ENCODE measurements at places on chromosomes 2 and 18. TPM values are rescaled to one million over a fixed set of nuclear protein-coding genes. Genes with fewer than 3 reads are reported as not detected.
A peak's percentile ranks its signal among the peaks of the same experiment; 100 is the strongest.

Gene CABYR
- total RNA-seq: not detected

DNA sequence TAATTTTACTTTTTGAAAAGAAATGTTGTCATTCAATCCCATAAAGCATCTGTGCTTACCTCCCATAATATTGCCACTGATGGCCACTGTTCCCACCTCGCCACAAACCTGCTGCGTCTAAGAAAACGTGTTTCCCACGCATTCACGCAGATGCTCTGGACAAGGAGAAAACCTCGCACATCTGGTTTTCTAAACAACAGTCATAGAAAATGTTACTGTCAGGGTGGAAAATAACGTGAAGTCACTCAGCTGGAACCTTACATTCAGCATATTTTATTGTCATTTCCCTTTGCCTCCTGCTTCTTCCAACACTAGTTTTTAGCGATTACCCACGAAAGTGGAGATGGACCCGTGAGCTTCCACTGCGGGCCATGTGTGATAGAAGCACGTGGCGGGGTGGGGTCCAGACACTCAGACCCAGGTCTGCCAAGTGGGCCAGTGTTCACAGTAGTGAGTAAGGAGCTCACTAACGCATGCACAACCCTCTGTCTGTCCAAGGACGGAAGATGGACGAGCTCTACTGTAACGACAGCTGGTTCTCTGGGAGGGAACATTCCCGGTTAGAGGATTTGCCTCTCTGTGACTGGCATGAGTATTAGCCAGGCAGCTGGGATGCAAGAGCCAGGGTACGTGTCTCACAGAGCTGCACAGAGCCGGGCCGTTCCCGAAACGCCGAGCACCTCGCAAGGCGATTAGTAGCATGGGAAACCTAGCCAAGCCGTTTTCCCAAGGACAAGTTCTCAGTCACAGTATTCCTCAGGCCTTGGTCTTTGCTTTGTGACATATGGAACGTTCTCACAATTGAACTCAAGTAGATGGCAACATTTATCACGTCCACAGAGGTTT lies 94.5 kb downstream of the MTCL1 start:
- no peak for DNase-seq

GRCh38 chr2:240567872-240568677 lies at the start of gene RNPEPL1:
Gene RNPEPL1 (plus strand): TSS chr2:240568484. CDS start chr2:240568587, 103 bp downstream.
- DNase-seq: peak; percentile 38

DNA sequence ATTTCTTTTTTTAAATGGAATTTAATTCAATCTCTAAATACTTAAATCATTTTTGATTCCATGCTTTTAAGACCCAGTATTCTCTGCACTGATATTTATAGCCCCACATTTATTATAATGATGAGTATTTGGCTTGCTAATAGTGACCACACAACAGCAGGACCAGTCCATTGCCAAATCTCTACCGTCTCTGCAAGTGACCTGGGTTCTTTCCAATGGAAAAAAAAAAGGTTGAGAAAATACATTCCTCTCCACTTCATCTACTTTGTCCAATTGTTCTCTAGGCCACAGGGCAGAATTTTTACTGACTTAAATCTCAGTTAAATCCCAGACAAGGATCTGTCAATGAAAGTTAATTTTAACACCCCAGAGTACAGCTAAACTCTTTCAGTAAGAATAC lies 20.5 kb downstream of the GRB14 start:
- no peak for DNase-seq

DNA sequence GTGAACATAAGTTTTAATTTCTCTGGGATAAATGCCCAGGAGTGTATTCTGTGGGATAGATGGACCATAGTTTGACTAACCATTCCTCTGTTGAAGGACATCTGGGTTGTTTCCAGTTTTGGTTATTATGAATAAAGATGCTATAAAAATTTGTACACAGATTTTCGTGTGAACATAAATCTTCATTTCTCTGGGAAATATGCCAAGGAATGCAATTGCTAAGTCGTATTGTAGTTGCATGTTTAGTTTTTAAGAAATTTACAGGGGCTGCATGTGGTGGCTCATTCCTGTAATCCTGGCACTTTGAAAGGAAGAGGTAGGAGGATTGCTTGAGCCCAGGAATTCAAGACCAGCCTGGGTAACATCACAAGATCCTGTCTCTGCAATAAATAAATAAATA lies 6.9 kb upstream of the SLC11A1 start:
- DNase-seq: peak; percentile 42

GRCh38 chr2:202261531-202261930 lies 4.0 kb upstream of the NOP58 start:
- DNase-seq: no peak

GRCh38 chr2:84808279-84808678 lies 72.6 kb downstream of the TRABD2A start:
- no peak for DNase-seq

DNA sequence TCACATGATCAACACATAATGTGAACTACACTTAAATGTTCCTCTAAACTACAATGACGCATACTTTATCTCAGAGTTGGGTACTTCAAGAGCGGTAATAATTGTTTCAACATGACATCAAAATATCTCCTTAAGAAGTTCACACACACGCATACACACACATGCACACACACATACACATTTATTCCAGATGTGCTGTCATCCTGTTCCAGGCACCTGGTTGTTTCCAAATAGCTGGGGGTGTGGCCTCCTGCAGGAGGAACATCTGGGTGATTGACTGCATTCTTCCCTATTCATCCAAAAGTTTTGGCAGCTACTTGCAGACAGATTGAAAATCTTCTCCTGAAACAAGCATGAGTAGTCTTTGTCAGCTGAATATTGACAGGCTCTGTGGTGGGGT lies 37.9 kb upstream of the PIK3C3 start:
- no peak for DNase-seq

- DNase-seq: no peak
These were observed 496.9 kb upstream of the LINC00305 start for GRCh38 chr18:64645753-64646152.

Gene AKAIN1
- not detected for total RNA-seq

Gene ACVR1C
- total RNA-seq: not detected

- no peak for DNase-seq
These were observed 20.3 kb downstream of the RMC1 start for GRCh38 chr18:23523429-23524212.

Gene DUSP19
- 0.86 TPM for total RNA-seq

Gene UPP2
- not detected for total RNA-seq

DNA sequence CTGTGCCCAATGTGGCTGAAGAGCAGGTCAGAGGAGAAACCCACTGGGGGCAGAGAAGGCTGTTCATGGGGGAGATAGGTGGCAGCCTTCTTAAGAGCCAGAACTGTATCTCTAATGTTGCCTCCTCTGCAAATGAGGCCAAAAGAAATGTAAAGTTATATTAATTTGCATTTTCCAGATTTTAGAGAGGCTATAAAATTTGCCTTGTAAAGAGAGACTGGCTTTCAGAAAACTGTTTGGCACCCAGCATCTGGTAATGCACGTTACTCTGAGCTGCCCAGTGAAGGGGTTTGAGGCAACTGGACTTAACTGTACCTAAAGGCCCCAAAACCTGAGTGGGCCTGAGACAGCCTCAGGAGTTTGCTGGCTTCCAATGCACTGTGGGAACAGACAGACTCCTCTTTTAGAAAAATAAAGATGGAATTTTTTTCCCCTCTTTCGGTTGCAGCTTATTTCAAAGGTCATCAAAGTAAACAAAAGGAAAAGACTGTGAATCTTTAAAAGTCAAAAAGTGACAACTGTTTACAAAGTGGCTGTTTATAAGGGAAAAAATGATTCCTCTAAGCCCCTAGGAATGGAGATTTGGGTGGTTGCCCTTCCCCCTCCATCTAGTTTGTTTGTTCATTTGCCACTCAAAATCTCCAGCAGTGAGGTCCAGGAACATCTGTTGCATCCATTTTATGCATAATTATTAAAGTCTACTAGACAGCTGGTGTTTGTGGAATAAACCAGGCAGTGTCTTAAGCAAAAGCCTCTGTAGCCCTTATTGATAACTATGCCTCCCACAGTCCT lies 132.2 kb upstream of the ZFP36L2 start:
- no peak for DNase-seq

Gene GREB1
- 3.1 TPM for total RNA-seq

Gene EPB41L3
- not detected for total RNA-seq

Gene HNRNPA3
- total RNA-seq: 36.5 TPM

- no peak for DNase-seq
These were observed 47.5 kb downstream of the TFCP2L1 start for GRCh38 chr2:121237336-121237979.

Gene LCT
- total RNA-seq: not detected

GRCh38 chr2:85588645-85589044 lies 4.4 kb downstream of the VAMP5 start:
- no peak for DNase-seq

DNA sequence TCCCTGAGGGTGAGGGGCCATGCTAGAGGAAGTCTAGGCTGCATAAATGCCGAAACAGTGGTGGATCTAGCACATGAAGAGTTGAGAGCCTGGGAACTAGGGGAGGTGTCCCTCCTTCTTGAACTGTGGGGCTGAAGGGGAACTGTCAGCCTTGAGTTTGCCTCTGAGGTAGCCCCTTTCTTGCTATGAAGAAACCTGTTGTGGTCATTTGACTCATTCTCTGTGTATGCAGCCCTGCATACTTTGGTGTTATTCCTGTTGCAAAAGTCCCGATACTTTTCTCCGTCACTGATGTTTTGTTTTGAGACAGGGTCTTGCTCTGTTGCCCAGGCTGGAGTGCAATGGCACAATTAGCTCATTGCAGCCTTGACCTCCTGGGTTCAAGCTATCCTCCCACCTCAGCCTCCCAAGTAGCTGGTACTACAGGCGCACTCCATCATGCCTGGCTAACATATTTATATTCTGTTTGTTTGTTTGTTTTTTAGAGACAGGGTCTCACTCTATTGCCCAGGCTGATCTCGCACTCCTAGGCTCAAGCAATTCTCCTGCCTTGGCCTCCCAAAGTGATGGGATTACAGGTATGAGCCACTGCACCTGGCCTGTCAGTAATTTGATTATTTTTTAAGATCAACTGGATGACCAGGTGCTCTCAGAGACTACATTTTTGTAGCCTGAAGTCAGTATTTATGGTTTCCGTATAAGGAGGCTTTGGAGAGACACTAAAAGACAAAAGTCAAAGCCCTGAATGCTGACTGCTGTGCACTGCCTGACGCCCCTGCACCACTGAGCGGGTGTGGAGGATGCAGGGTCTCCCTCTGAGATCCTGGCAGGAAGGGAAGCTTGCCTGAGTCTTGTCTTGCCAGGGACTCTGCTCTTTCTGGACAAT lies 126.0 kb upstream of the MSH6 start:
- DNase-seq: no peak

Gene KANSL1L
- total RNA-seq: 3.5 TPM

Gene PREPL
- 102 TPM for total RNA-seq

DNA sequence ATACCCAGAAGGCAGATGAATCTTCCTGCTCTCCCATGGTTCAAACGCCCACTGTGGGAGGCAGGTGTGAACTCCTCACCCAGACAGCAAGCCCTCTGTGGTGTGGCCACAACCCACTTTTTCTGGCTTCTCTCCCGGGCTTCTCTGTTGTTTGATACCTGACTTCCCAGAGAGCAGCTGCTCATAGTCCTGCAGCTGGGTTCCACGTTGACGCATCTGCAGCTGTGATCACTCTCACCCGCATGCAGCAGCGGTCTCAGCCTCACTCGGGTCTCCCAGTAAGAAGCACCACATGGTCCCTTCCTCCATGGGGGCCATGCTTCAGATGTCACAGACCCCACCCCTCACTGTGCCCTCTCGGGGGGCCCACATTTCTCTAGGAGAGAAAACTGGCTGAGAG lies 3.5 kb downstream of the ASPRV1 start:
- DNase-seq: no peak

Gene SERPINB10
- total RNA-seq: not detected

- DNase-seq: no peak
These were observed 695 bp upstream of the BIRC6 start for GRCh38 chr2:32355976-32356680.

DNA sequence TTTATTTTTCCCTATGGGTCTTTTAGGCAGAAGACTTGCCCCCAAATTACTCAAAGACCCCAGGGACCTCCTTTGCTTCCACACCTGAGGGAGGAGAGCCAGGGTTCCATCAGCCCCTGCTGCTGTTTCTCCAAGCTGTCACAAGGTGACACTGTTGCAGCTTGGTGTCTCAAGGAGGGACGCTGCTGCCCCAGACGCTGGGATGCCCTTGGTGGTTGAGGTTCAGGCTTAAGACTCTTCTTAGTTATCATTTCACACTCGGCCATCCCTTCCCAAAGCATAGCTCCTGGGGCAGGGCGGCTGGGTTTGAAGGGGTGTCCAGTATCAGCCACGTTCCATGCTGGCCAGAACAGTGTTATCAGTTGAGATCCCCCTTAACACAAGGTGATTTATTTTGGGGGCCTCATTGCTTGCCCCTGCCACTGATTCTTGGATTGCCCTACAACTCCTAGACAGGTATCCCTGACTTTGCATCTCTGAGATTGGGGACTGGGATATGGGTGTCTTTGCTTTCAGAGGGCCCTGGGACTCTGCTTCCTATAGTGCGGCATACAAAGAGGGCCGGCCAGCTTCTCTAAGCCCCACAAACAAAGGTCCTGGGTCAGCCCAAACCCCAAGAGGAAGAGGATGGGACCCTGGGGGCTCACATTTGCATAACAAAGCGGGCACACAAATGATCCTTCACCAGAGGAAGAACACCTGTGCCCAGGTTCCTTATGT lies 22.7 kb downstream of the GPR55 start:
- DNase-seq: peak; percentile 46

GRCh38 chr2:120747706-120748105 lies 12.0 kb downstream of the GLI2 start:
- no peak for DNase-seq

GRCh38 chr2:111053825-111054515 lies 66.7 kb upstream of the BCL2L11 start:
- DNase-seq: no peak

Gene REG1B
- not detected for total RNA-seq

GRCh38 chr2:229974266-229974665 lies 52.0 kb downstream of the FBXO36 start:
- no peak for DNase-seq

DNA sequence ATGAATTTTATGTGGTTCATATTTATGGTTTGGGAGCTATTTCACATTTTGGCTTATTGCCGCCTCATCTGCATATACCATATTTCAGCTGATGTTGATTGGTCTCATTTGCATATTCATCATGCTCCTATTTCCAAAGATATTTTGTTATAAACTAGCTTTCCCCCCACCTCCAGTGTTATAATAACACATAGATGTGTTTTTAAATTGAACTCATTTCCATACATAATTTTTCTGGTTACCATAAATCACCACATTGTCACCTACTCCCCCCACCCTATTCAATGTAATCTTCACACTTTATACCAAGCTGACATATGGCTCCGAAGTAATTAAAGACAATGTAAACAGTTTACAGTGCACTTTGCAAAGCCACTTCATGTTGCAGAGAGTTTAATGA lies 101.2 kb downstream of the FSHR start:
- no peak for DNase-seq

Gene ZSWIM2
- total RNA-seq: not detected
